GM13977 (cell line): ENCODE measurements at places on chromosomes 7 and 10.

DNA sequence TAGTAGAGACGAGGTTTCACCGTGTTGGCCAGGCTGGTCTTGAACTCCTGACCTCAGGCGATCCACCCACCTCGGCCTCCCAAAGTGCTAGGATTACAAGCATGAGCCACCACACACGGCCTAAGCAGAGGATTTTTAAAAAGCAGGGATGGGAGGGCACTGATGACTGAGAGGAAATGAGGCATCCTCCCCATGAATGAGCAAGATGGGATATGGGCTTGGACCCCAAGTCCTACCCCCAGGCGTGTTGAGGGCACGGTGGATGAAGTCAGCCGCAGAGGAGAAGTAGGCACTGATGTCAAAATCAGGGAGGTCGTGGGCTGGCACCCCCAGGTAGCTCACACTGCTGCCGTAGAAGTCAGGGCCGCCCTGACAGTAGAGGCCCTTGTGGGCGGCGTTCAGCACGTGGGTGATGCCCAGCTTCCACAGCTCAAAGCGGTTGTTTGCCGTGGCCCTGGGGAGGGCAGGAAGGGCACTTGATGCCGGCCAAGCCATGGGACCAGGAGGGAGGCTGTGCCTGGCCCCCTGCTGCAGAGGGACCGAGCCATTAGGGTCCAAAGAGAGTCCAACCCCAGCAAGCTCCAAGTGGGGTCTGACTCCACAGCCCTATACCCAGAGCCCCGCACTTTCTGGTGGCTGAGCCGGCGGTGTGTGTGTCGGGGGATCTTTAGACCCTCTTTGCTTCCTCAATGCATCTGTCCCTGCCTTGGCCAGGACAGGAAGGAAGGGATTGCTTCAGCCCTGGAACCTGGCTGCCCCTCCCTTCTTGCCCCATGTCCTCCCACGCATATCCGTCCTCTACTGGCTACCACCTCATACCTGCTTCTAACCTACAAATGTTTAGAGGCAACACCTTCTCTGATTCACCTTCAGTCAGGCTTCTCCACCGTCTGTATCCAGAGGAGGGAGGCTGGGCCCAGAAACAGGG is 3.4 kb upstream of the SAMD8 start:
- no peak for DNase-seq

- DNase-seq, result no peak
Measured at GRCh38 chr7:141624763-141625162, 73.6 kb downstream of the AGK start.

GRCh38 chr10:43076876-43077420 is at the start of gene RET:
TSS of gene RET (plus strand) at chr10:43077069. CDS start at chr10:43077259, 190 bp downstream.
- DNase-seq, result peak; percentile 76

GRCh38 chr7:100689230-100690135 is 4.6 kb downstream of the GIGYF1 start:
- DNase-seq, result peak; percentile 42

DNA sequence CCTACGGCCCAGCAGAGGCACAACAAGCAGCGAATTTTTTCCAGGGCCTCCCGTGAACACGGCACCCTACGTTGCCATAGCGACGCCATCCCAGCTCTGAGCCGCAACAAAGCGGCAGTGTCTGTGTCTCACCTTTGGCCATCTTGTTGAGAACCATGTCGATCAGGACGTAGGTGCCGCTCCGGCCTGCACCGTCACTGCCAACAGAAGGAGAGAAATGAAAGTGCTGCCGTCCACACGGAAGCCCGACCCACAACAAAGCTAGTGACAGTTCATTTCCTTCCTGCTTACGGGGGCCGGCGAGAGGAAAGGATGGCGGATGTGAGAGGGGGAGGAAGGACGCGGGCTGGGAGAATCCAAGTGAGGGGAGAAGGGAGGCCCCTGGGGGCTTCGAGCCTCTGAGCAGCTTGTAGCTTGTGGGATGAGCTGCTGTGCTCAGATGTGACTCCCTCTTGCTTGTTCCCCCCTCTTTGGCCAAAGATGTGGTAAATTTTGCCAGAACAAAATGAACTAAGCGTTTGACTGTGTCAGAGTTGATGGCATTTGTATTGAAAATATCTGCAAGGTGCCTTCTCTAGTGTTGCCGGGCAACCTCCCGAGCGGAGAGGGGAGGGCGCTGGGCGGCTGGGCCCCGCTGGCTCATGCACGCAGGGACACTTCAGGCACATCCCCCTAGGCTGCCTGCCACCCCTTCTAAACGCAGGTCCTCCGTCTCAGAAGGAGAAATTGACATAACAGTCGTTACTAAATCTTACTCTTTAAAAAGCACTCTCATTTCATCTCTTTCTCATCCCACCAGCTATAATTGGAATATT is 232.2 kb downstream of the DNAJB6 start:
- no peak for DNase-seq

DNA sequence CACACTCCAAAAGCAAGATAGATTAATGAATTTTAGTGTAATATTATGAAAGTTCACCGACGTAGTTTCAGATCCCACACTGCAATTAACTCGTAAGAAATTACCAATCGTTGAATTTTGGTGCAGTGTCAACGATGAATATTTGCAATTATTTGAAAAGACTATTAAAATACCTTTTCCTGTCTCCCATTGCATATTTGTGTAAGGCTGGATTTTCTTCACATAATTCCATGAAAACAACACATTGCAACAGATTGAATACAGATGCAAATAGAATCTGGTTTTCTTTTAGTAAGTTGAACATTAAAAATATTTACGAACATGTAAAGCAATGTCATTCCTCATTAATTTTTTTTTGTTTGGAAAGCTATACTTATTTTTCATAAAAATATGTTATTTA is 50.9 kb downstream of the DNMBP start:
- no peak for DNase-seq

- no peak for DNase-seq
Measured at GRCh38 chr10:17181751-17182150, 19.7 kb downstream of the TRDMT1 start.

GRCh38 chr7:150388306-150388705 is 9.2 kb downstream of the ZNF775 start:
- no peak for DNase-seq

DNA sequence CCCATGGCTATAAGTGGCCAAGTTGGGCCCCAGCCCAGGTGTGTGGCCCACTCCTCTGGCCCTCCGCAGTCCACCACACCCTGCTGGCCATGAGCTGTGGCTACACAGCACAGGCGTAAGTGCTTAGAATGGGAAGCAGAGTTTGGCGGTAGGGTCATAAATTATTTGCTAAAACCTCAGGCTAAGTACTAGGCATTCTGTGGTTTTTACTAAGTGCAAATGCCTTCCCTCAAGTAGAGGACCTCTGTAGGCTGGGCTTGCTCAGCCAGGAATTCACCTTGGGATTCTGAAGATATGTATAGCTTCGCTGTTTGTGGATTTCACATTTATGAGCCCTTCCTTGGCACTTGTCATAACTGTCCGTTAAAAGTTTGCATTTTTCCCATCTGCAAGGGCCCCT is 44.8 kb upstream of the LOXL4 start:
- no peak for DNase-seq

DNA sequence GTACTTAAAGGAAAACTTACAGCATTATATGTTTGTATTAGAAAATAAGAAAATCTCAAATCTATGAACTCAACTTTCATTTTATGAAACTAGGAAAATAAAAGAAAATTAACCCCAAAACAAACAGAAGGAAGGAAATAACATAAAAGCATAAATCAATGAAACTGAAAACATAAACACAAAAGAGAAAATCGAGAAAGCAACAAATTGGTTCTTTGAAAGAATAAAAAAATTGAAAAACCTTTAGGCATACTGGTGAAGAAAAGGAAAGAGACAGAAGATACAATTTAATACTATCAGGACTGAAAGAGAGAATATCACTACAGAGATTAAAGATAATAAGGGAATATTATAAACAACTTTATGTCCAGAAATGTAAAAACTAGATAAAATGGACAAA is 21.2 kb downstream of the PRTFDC1 start:
- DNase-seq, result no peak

- DNase-seq, result no peak
Measured at GRCh38 chr10:118239236-118239630, 102.9 kb downstream of the FAM204A start.

DNA sequence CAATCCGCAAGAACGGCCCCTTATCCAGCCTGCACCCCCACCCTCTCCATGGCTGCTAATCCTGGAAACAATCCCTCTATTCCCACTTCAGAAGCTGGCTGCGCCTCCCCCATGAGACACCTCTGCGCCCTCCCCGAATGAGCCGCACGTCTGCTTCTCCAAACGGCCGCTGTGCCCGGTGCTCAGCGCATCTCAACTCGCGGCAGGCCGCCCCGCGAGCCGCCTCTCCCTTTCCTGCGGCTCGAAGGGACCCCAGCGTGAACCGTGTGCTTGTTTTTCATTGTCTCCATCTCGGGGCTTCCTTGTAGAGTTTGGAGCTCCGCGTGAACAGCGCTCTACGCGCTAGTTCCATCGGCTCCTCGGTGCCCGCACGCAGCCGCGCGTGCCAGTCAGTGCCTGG is 20.8 kb upstream of the FXYD4 start:
- DNase-seq, result no peak

GRCh38 chr10:88848499-88848898 is 3.1 kb downstream of the ANKRD22 start:
- no peak for DNase-seq

DNA sequence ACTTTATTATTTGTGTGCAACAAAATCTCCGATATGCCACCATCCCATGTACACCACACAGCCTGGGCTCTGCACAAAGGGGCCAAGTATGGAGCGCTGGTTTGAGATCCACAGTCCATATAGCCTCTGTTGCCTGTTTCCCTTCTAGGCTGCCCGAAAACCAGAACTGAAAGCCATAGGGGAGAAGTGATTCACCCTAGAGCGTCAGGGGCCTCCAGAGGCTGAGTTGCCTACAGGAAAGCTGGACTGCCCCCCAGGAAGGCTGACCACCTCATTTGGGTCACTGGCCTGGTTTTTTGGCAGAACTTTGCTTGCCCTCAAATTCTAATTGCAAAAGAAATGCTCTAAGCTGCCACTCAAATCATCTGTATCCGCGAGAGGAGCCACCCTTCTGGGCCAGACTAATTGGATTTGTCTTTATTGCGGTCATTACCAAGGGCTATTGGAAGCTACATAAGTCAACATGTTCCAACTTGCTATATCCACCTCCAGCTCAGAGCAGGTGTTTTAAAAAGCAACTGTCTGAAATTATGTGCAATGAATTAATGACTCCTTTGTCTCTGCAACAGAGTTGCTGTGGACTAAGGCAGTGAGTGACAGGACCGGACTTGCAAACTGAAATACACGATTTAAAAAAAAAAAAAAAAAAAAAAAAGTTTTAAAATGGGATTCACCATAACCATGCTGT is 28.3 kb upstream of the FRMD4A start:
- no peak for DNase-seq

DNA sequence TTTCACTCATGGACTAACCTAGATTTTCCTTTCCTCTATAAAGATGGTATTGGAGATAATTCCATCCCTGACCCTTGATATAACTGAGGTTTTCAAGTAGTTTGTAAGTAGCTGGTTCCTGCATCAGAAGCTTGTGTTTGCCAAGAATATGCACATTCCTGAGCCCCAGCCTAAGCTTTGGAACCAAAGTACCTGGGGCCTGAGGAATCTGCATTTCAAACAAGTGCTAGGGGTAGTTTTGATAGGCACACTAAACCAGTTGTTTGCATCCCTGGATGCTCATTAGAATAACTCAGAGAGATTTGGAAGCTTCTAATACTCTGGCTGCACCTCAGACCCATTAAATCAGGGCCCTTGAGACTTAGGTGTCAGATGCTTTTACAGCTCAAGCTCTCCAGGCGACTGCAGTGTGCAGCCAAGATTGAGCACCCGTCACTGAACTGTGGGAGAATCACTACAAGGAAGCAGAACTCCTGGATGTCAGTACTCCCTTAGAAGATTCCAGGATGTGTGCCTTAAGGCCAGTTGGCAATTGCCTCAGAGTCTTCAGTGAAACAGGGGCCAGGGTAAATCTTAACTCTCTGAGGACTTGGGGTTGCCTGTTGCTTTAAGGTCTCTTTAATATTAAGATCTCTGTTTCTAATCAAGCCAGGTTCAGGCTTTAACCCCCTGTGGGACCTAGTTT is 565.0 kb downstream of the REEP3 start:
- no peak for DNase-seq

DNA sequence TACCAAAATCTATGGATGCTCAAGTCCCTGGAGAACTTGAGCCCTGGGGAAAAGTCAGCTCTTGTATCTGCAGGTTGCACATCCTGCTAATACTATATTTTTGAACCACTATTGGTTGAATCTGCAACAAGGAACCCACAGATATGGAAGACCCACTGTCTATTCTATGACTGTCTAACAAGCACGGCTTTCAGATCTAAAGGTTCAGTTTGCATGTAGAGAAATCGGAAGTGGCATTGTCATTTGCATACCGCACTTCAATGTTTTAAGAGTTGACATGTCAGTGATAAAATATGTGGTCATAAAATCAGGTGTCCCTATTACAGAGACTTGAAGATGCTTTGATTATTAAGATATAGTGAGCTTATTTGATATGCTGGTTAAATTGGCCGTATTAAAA is 95.6 kb downstream of the MALRD1 start:
- DNase-seq, result no peak

DNA sequence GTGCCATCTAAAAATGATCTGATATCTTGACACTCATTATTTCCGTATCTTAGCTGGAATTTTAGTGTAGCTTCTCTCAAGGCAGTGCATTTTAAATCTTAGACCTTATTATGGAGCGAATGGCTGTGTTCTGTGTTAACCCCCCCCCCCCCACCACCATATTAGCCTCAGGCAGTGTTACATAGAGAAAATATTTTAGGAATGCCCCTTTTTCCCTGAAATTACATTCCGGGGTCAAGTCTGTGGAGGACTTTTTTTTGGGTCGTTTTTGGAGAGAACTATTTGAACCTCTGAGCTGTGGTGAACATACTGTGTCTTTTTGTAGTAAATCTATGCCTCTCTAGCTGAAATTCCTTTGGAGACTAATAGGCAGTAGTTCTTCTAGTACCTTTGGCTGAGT is 3.1 kb downstream of the CCDC126 start:
- DNase-seq, result no peak

GRCh38 chr7:134818613-134819345 is 39.3 kb downstream of the CALD1 start:
- no peak for DNase-seq

DNA sequence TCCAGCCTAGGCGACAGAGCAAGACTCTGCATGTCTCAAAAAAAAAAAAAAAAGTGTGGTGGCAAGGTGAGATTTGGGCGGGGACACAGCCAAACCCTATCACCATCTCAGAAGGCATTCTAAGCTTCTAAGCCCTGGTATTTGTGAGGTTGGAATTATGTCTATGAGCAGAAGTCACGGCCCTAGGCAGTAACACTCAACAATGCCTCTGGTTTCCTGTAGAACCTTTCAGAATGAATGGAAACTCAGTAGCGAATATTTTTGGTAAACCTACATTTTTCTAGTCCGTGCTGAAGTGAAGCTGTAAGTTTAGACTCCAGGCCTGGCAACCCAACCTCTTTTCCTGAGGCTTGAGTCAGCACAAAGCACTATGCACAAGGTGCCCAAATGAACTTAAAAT is 88.3 kb downstream of the FAM107B start:
- no peak for DNase-seq
